Bronchial epithelial cell (primary cell): ENCODE measurements at places on chromosomes 1 and 21. TPM values are rescaled to one million over a fixed set of nuclear protein-coding genes. Genes with fewer than 3 reads are reported as not detected.

KCNK2 gene
- total RNA-seq: 1.3 TPM in 1 of 2 replicates, not detected in the other

DMRTA2 gene
- 4.2 and 7.4 TPM in 2 replicates for total RNA-seq

TRMT1L gene
- 17.4 and 21.9 TPM in 2 replicates for total RNA-seq

LCE2B gene
- not detected in 2 replicates for total RNA-seq

CBR3 gene
- 0.26 and 0.38 TPM in 2 replicates for total RNA-seq

ZMYM4 gene
- 19.5 and 20.5 TPM in 2 replicates for total RNA-seq

TMCO4 gene
- 2.6 and 5.9 TPM in 2 replicates for total RNA-seq

TNFRSF9 gene
- total RNA-seq: 0.53 and 6.1 TPM in 2 replicates

EDN2 gene
- 1.6 and 13.3 TPM in 2 replicates for total RNA-seq

HOOK1 gene
- total RNA-seq: 10.3 and 14.6 TPM in 2 replicates

MCOLN3 gene
- 2.4 and 4.6 TPM in 2 replicates for total RNA-seq

SPRR3 gene
- total RNA-seq: 136 and 342 TPM in 2 replicates
